ENCODE measurements at places on chromosomes 12 and 14.

GRCh38 chr12:76707772-76708171, 56.1 kb upstream of the ZDHHC17 start:
- no peak for DNase-seq

DNA sequence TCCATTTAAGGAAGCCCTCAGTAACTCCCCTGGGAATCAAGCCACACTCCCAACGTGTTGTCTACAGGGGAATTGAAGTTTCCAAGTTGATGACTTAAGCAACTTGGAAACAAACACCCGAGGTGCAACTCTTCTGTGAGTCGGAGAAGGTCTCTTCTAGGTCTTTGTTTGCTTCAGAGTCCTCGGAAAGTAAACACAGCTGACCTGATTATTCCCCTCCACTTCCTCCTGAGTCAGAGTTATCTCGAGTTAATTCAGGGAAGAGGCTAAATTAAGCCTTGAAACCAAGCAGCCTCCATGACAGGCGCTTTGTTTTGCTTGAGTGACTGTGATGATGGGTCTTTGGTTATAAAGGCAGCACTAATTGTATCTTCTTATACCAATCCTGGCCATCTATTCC, 41.8 kb downstream of the TUNAR start:
- no peak for DNase-seq

DNA sequence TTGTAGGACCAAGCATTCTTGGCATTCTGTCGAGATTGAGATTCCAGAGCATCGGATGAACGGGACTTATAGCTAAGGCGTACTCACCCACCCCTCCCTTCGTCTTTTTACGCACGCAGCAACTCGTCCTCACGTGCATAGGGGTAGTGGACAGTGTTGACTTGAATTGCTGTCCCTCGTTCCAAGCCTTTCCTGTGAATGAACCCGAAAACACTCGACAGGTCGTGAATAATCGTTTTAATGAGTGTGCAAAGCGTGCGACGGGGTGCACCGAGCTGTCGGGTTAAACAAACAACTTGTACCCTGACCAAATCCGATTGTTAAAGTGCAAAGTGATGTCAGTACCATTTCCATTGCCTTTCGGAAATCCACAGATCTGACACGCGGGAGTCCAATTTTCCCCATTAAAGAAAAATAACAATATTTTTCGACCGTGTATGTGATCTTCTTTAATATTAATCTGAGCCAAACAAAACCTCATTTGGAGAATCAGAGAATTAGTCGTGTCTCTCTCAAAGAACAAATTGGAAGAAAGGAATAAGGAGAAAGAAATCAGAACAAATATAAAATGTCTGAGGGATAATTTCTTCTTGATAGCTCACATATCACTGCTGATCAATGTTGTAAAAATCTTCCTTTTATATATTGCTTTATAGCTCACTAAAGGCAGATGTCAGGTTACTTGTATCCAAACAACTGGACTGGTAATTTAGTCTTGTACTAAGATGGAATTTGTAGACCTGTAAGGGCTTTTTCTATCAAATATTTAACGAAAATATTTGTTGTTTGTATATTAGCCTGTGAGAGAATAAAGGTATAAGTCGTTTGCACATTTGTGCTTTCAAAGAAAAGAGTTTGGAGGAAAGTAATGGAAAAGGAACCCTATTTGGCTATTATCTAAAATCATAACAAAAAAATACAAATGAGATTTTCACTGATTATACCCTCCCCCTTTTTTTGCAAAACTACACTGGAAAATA, 11.8 kb downstream of the FOXG1 start:
- no peak for DNase-seq

- DNase-seq = no peak
Observed at GRCh38 chr12:92362785-92363184, 217.1 kb upstream of the BTG1 start.

DNA sequence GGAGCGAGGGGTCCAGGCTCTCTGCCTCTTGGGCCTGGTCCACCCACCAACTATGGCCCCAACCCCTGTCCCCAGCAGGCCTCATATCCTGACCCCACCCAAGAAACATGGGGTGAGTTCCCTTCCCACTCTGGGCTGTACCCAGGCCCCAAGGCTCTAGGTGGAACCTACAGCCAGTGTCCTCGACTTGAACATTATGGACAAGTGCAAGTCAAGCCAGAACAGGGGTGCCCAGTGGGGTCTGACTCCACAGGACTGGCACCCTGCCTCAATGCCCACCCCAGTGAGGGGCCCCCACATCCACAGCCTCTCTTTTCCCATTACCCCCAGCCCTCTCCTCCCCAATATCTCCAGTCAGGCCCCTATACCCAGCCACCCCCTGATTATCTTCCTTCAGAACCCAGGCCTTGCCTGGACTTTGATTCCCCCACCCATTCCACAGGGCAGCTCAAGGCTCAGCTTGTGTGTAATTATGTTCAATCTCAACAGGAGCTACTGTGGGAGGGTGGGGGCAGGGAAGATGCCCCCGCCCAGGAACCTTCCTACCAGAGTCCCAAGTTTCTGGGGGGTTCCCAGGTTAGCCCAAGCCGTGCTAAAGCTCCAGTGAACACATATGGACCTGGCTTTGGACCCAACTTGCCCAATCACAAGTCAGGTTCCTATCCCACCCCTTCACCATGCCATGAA, 8.6 kb downstream of the ARHGAP9 start:
- no peak for DNase-seq

Data from head of caudate nucleus (tissue), 42 donors.